ENCODE measurements at places on chromosomes 12 and 14.

GRCh38 chr12:10849425-10849878, at the start of gene PRR4:
TSS of gene PRR4 (minus strand) at chr12:10849475. CDS start at chr12:10849437, 38 bp downstream.
- no peak within 1 kb of the TSS for H3K4me3 ChIP-seq
- no peak for DNase-seq
- H3K4me1 ChIP-seq: peaks cover 2% of the 10 kb centered on the region
- H3K27me3 ChIP-seq: no peaks in the 10 kb centered on the region

DNA sequence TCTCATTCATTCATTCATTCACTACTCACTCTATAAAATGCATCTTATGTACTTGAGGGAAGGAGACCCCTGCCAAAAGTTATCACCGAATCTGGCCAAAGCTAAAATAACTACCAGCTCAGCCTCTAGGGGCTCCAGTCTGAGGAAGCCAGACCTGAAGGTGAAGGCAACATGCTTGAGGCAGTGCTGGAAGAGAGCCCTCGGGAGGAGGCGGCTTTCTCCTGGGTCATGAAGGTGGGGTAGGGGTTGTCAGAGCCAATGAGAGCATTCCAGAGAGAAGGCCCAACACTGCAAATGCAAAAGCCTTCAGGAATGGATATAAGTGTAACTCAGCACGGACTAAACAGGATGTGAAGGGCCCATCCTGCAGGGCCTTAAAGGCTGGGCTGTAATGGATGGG, 62.4 kb downstream of the GSC start:
- no peak overlapping the region for H3K27ac ChIP-seq
- no peak overlapping the region for H3K4me3 ChIP-seq
- H3K27me3 ChIP-seq: no peaks in the 10 kb centered on the region
- no peaks in the 10 kb centered on the region for H3K36me3 ChIP-seq
- H3K4me1 ChIP-seq: no peaks in the 10 kb centered on the region

GRCh38 chr12:6891646-6892001, 13.0 kb upstream of the LRRC23 start:
- DNase-seq: no peak
- H3K36me3 ChIP-seq: no peaks in the 10 kb centered on the region
- H3K27me3 ChIP-seq: no peaks in the 10 kb centered on the region
- H3K27ac ChIP-seq: peak overlapping the region; percentile 89
- no peaks in the 10 kb centered on the region for H3K4me1 ChIP-seq

DNA sequence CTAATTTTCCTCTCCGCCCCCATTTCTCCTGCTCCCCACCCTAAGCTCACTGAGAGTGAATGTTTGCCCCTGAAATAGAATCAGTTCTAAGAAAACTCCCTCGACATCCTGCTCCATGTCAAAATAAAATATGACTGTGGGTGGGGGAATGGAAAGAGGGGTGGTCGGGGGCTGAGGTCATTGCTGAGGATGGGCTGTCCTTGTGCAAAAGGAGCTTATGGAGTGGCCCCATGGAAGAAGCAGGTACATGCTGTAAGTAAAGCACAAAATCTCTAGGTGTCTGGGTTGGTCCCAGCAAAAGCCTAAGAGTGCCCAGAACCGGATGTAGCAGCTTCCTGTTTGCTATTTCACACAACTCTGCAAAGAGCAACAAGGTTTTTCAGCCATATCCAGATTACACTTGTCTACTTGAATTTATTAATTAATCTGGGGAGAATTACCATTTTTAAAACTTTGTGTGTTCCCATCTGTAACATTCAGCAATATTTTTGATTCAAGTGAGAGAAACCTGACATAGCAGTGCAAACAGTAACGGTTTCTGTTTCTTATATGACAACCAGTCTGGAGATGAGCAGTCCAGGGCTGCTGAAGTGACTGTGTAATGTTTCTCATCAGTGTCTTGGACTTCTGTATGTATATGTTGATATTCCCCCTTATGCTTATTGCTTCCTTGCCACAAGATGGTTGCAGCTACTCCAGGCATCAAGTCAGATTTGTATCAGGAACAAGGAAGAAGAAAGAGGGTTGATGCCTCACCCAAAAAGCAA, 40.4 kb upstream of the GZMB start:
- peaks cover 3% of the 10 kb centered on the region for H3K27me3 ChIP-seq
- H3K36me3 ChIP-seq: no peaks in the 10 kb centered on the region
- no peak for DNase-seq
- peaks cover 2% of the 10 kb centered on the region for H3K4me1 ChIP-seq

- H3K4me1 ChIP-seq: no peaks in the 10 kb centered on the region
- H3K27ac ChIP-seq: no peak overlapping the region
- no peak for DNase-seq
- no peak overlapping the region for H3K4me3 ChIP-seq
- no peaks in the 10 kb centered on the region for H3K36me3 ChIP-seq
- H3K27me3 ChIP-seq: no peaks in the 10 kb centered on the region
Observed at GRCh38 chr12:31120392-31121008, 46.8 kb downstream of the DDX11 start.

GRCh38 chr12:113961921-113962710, 4.0 kb downstream of the RBM19 start:
- no peak overlapping the region for H3K4me3 ChIP-seq
- H3K36me3 ChIP-seq: peaks cover 44% of the 10 kb centered on the region
- no peaks in the 10 kb centered on the region for H3K27me3 ChIP-seq
- peaks cover 5% of the 10 kb centered on the region for H3K4me1 ChIP-seq
- no peak overlapping the region for H3K27ac ChIP-seq

All from lung (tissue), 17 donors.